ENCODE measurements at places on chromosomes 3 and 15. TPM values are rescaled to one million over a fixed set of nuclear protein-coding genes. Genes with fewer than 3 reads are reported as not detected.
A peak's percentile ranks its signal among the peaks of the same experiment; 100 is the strongest.

DNA sequence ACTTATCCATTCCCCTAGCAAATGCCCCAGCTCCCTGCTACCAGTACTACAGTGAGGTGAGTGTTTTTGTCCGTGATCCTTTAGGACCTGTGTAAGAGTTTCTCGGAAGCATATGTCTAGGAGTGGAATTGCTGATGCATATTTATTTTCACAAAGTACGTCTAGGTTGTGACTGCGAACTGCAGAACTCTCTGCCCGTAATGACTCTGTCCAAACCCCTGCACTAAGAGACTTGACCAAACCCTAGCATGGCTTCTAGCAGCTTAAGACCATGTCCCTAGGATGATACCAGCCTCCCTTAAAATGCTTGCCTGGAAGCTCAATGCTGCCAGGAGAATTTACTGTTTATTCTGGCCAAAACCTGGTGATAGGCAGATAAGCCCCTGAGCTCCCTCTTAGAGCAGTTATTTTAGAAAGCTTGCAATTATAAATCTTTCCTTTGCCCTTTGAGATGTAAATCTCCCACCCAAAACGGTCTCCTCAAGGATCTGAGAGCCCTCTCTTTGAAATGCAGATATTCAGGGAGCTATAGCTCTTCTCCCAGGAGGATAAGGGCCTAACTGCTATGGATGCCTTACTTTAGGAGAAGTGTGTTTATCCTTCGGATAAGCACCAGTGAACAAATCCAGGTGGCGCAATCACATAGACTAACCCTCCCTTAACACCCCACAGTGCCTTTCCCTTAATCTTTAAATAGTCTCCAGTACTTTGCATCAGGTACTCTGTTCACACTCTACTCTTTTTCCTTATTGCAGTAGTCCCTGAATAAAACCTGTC is 14.7 kb upstream of the CA12 start:
- DNase-seq, result no peak

- DNase-seq, result peak; percentile 60
Observed at GRCh38 chr15:43376017-43376705, 5.3 kb downstream of the TUBGCP4 start.

The ERC2 gene
- 0.36 TPM for total RNA-seq

- no peak for DNase-seq
Observed at GRCh38 chr3:57169108-57169507, 4.0 kb upstream of the IL17RD start.

- no peak for DNase-seq
Observed at GRCh38 chr3:121477589-121477988, 68.2 kb downstream of the POLQ start.

DNA sequence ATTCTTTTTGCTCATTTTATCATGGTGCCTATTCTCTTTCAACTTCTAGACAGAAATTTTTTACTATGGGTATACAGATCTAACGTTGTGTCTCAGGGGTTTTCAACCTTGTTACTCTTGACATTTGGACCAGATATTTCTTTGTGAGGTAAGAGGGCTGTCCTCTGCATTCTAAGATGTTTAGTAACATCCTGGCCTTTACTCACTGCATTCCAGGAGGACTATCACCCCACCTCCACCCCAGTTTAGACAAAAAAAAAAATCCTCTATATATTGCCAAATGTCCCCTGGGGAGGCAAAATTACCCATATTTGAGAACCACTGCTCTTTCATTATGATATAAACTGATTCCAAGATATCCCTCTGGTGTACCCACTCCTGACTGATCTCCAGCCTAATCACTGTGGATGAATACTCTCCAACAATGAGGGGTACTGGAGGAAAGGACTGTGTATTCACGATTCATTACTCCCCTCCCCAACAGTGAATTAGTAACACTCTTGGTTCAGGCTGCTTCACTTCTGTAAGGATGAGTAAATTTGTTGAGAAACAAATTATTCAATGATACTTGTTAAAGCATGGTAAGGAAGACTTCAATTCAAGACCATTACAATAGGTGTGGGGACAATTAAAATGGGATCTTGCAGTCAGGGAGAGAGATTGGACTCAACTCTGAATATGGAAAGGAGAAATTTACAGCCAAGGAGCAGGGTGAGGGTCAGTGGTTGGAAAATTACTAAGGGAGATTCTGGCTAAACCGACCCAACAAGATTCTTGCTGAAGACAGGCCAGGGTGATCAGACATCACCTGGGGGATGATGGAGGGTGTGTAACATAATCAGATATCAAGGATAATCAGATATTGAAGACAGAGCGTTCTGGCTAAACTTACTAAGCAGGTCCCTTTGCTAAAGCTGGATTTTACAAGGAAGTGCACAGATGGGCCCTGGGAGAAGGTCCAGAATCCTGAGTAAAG is 123.8 kb upstream of the DAZL start:
- no peak for DNase-seq

- peak; percentile 99 for DNase-seq
Observed at GRCh38 chr3:18444595-18445400, 19.7 kb upstream of the SATB1 start.

DNA sequence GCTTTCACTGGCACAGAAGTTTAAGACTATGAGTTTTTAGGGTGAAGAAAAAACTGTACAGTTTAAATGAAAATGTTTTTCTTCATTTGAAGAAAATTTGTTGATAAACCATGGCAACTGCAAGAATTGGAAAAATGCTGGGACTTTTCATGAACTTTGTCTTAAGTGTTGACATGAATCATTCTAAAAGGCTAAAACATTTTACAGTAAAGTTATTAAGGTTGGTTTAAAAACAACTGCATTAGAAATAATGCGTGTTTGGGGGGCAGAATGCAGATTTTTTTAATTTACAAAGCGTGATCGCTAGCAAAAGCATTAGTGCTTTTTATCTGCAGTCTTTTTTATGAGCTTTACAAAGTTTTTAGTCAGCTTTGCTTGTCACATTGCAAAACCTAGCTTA is 601.9 kb upstream of the TGFBR2 start:
- DNase-seq, result no peak

DNA sequence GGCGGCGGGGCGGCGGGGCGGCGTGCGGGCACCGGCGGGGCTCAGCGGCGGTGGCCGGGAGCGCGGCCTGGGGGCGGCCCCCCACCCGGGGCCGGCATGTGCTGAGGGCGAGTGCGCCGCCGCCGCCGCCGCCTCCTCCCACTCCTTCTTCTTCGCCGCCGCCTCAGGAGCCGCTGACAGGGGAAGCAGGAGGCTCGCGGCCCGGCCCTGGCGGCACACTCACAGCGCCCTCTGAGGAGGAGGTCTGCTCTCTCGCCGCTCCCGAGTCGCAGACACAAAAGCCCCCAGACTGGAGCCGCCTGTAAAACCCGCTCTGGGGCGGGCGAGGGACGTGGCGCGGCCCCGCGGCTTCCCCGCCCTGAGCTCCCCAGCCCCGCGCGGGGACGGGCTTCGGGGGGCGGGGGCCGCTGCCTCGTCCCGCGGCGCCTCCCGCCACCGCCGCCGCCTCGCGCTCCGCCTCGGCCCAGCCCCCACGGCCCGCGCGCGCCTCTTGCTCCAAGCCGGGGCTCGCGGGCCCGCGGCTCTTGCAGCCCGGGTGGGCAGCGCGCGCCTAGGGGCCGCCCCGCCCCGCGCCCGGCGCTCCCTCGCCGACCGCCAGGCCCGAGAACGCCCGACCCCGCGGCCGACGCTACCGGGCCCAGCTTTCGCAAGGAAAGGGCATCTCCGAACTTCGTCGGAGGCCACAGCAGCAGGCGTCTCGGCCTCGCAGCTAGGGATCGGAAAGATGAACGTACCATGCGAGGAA is at the start of gene PYGO1:
PYGO1 (minus strand) TSS at position 276 of the 745 bp plus-strand sequence. CDS start 462 bp downstream, outside the sequence.
- DNase-seq, result peak; percentile 98

- DNase-seq, result no peak
Observed at GRCh38 chr15:51205050-51205975, 110.6 kb upstream of the TNFAIP8L3 start.

- DNase-seq, result no peak
Observed at GRCh38 chr15:73601451-73602445, 31.4 kb downstream of the NPTN start.

The FYCO1 gene
- 25.0 TPM for total RNA-seq

The SLC51A gene
- total RNA-seq, result not detected

- DNase-seq, result no peak
Observed at GRCh38 chr15:59952960-59953359, 51.2 kb upstream of the FOXB1 start.

The ZNF662 gene
- total RNA-seq, result 4.0 TPM

- no peak for DNase-seq
Observed at GRCh38 chr15:67911727-67912126, 71.9 kb upstream of the RNU6-1 start.

DNA sequence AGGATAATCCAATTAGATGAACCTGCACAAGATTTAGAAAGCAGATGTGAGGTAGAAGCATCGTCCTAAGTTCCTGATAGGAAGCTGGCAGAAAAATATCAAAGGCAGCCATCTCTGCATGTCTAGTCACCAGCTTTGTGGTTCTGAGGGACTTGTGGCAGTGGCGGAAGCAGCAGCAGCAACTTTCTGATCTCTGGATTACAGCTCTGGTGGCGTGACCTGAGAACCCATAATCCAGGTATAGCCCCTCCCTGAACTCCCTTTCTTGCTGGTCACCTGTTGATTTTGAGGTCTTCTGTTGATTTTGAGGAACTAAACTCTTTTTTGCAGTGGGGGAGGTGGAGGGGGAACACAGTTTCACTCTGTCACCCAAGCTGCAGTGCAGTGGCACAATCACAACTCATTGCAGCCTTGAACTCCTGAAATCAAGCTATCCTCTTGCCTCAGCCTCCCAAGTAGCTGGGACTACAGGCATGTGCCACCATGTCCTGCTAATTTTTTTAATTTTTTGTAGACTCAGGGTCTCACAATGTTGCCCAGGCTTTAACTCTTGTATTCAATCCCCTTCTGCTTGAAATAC is 7.9 kb downstream of the FSIP1 start:
- DNase-seq, result no peak

The FOXL2 gene
- total RNA-seq, result under 0.01 TPM

- no peak for DNase-seq
Observed at GRCh38 chr3:178568155-178568731, 32.0 kb downstream of the KCNMB2 start.

DNA sequence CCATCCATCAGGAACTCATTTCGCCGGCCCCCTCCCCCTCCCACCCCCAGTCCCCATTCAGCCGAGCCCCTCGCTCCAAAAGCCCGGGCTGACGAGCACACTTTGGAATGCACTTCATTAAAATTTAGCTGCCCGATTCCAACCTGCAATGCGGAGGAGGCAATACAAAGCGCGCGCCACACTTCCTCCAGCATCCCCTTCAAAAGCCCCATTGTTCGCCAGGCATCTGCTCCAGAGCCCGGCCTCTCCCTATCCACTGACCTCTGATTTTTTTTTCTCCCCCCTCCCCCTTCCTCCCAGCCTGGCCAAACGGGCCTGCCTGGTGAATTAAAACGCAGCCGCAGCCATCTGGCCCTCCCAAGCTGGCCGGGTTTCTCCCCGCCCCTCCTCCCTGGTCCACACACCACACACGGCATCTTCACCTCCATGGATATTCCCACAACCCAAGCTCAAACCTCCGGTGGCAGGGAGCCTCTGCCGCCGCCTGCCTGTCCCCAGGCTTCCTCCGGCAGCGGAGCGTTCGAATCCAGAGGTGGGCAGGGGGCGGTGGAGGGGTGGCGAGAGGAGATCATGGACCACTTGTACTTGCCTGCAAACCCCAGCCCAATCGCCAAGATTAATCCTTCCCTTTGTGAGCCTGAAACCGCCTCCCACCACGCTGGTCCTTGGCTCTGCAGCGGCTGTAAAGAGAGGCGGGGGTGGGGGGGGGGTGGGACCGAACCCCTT is 441.3 kb downstream of the MAGI1 start:
- DNase-seq, result peak; percentile 83

- no peak for DNase-seq
Observed at GRCh38 chr3:10949197-10949596, 43.4 kb upstream of the SLC6A1 start.

The COX5A gene
- 38.9 TPM for total RNA-seq

The ZNF774 gene
- total RNA-seq, result 1.8 TPM

The RPN1 gene
- total RNA-seq, result 473 TPM

The TRAT1 gene
- not detected for total RNA-seq
